ENCODE measurements at places on chromosomes 4 and X.

GRCh38 chr4:41874398-41874797 is 60.8 kb upstream of the TMEM33 start:
- DNase-seq: no peak

DNA sequence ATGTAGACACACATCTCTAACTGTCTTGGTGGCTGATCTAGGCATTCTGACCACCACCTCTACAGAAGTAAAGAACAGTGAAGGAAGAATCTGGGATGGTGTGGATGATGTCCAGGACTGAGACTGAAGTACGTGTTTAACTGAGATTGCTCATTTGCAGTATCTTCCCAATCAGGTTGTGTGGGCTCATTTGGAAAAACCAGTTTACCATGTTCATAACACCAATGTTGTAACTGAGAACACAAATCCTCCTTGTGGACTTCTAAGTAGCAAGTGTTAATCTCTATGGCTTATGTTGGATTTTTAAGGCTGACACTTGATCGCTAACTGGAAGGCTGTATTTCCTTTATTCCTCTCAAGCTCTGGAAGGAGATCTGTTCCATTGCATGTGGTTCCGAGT is 144.7 kb downstream of the ZNF518B start:
- no peak for DNase-seq

- no peak for DNase-seq
These were observed 490.2 kb downstream of the RAB28 start for GRCh38 chr4:12993923-12994322.

DNA sequence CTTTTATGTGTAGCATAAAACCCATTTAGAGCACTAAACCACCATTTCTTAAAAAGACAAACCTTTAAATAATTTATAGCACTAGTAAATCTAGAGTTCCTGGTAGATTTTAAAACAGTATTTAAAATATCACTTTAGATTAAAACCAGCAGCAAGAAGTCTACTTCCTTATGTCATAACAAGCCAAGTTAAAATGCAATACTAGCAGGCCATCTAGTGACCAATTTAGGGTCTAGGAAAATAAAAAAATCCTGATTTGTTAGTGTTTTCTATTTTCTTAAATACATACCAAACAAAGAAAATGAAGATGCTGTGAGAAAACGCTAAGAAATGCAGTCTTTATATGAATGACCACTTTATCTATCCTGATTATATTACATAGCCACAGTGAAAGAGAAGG is 53.9 kb downstream of the PAPSS1 start:
- no peak for DNase-seq

GRCh38 chr4:143391895-143392294 is 55.2 kb downstream of the GAB1 start:
- DNase-seq: no peak

- DNase-seq: no peak
These were observed 581.4 kb upstream of the AADAT start for GRCh38 chr4:170671171-170671570.

DNA sequence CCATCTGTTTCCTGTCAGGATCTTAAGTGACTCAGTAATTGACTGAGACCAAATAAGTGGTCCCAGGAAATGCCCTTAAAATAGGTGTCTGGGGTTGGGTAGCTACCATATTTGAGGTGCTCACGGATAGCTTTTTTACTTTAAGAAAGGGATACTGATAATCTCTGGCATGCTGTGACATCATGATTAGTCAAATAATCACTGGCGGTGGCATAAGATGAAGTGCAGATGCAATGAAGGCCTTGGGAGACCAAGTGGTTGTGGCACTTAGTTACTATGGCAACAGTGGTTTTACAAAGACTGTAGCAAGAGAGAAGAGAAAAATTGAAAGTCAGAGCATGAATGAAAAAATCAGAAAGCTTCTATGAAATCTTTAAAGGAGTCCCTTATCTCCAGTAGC is 114.5 kb upstream of the SLIT2 start:
- DNase-seq: no peak
